ENCODE measurements at places on chromosomes 16 and 17. TPM values are rescaled to one million over a fixed set of nuclear protein-coding genes. Genes with fewer than 3 reads are reported as not detected.
A peak's percentile ranks its signal among the peaks of the same experiment; 100 is the strongest.

The ZNF174 gene
- 16.4 TPM for total RNA-seq

The C17orf78 gene
- total RNA-seq = not detected

The PERCC1 gene
- not detected for total RNA-seq

The ERI2 gene
- 6.7 TPM for total RNA-seq

The CRHR1 gene
- total RNA-seq = 3.7 TPM

The ZCCHC14 gene
- 24.4 TPM for total RNA-seq

The CHD3 gene
- total RNA-seq = 36.8 TPM

The SLC5A11 gene
- total RNA-seq = not detected

The CTNS gene
- total RNA-seq = 40.0 TPM

The SPIRE2 gene
- total RNA-seq = 5.9 TPM

The FN3K gene
- total RNA-seq = 1.4 TPM

The SKAP1 gene
- 0.99 TPM for total RNA-seq

The STRADA gene
- total RNA-seq = 15.8 TPM

The SLC5A2 gene
- total RNA-seq = 0.23 TPM

GRCh38 chr17:35390663-35391062 is 17.2 kb upstream of the SLFN11 start:
- no peak for DNase-seq

GRCh38 chr16:66549284-66550131 is at the start of gene TK2:
Gene TK2 (minus strand): TSS chr16:66550122. CDS start chr16:66550061, 61 bp downstream.
- peak; percentile 91 for DNase-seq

- DNase-seq = no peak
Measured at GRCh38 chr16:62135911-62136310, 99.7 kb upstream of the CDH8 start.

GRCh38 chr17:73691321-73691766 is 47.1 kb upstream of the SDK2 start:
- DNase-seq = no peak

GRCh38 chr17:73064084-73064938 is 28.2 kb downstream of the SLC39A11 start:
- DNase-seq = no peak

- DNase-seq = peak; percentile 82
Measured at GRCh38 chr16:50688083-50688482, 5.3 kb upstream of the NOD2 start.

GRCh38 chr17:45687594-45687993 is 96.5 kb upstream of the CRHR1 start:
- no peak for DNase-seq

GRCh38 chr17:82424001-82424862 is 5.8 kb upstream of the OGFOD3 start:
- no peak for DNase-seq

- DNase-seq = no peak
Measured at GRCh38 chr17:8711291-8711690, 33.3 kb downstream of the CCDC42 start.

DNA sequence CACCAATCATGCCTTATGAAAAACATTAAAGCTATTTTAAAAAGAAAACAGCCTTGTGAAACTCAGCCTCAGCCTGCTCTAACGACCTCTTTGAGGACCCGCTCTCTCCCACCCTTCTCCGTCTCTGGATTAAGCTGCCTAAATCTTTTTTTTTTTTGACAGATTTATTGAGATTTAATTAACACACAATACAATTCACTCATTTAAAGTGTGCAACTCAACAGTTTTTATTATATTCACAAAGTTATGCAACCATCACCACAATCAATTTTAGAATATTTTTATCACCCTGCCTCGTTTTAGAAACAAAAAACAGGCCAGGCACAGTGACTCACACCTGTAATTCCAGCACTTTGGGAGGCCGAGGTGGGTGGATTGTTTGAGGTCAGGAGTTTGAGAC is 8.4 kb downstream of the CDR2L start:
- DNase-seq = no peak

DNA sequence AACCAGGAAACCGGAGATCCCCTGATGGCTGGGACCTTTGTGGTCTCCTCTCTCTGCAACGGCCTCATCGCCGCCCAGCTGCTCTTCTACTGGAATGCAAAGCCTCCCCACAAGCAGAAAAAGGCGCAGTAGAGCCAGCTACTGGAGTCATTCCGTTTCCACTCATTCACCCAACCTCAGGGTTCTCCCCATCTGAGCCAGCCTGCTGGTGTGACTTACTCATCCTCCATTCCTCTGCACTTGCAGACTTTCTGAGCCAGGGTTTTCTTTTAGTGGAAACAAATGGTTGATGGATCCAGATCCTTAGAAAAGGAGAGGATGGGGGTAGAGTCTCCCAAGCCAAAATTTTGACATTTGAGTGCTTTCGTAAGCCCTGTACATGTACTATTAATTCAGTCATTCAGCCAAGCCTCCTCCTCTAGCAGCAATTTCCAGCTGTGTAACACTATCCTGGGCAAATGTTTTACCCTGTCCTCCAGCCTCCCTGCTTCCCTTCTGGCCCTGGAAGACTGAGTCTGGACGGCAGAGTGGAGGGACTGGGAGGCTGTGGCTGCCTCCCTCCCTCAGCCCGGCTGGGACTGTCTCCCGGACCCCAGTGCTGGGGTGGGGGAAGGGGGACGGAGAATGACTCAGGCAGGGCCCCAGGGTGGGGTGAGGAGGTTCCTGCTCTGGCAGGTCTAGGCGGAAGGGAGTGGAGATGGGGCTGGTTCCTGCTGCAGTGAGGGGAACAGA is 2.3 kb downstream of the SOX15 start:
- DNase-seq = no peak

GRCh38 chr16:46706642-46707041 is 17.2 kb downstream of the ORC6 start:
- no peak for DNase-seq

GRCh38 chr17:18206962-18207361 is 18.5 kb upstream of the LLGL1 start:
- DNase-seq = no peak

GRCh38 chr16:52743707-52744106 is 196.8 kb upstream of the TOX3 start:
- DNase-seq = no peak

GRCh38 chr16:82675300-82675699 is 48.5 kb downstream of the CDH13 start:
- DNase-seq = no peak

GRCh38 chr17:67800495-67800928 is 24.8 kb upstream of the BPTF start:
- DNase-seq = peak; percentile 48

DNA sequence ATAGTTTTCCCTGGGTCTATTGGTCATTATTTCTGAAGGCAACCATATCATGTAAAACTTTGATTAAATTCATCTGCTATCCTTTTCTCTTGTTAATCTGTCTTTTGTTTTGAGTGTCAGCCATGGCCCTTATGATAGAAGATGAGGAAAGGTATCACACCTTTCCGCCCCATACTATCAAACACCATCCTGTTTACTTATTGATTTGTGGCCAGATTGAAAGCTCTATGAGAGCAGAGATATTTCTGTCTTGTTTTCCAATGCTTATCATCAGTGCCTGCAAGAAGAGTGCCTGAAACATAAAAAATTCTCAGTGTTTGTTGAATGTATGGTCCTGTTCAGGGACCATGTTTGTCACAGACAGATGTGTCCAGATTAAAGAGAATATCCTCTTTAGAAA is 22.6 kb upstream of the DHX8 start:
- DNase-seq = no peak

- DNase-seq = no peak
Measured at GRCh38 chr17:596763-597644, 117.6 kb downstream of the VPS53 start.

- no peak for DNase-seq
Measured at GRCh38 chr17:8832711-8833352, 33.7 kb upstream of the MFSD6L start.

DNA sequence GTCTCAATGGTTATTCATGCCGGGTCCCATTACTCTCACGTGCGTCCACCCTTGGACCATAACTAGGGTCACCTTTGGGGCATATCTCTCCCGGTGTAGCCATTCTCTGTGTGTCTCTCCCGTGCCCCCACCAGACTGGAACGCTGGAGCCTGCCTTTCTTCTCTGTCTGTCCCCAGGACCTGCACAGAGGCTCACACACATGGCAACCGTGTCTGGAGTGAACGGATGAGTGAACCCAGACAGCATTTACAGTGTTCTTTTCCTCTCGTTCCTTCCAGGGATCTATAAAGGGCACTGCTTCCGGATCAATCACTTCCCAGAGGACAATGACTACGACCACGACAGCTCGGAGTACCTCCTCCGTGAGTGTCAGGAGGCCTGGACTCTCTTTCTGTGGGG is 26.4 kb upstream of the CACNG1 start:
- no peak for DNase-seq
